ENCODE measurements at places on chromosomes 16 and 17.

- no peak for DNase-seq
Measured at GRCh38 chr17:10739386-10739785, 9.6 kb upstream of the TMEM220 start.

- DNase-seq = no peak
Measured at GRCh38 chr16:60811657-60812056, 1224.6 kb downstream of the CDH8 start.

DNA sequence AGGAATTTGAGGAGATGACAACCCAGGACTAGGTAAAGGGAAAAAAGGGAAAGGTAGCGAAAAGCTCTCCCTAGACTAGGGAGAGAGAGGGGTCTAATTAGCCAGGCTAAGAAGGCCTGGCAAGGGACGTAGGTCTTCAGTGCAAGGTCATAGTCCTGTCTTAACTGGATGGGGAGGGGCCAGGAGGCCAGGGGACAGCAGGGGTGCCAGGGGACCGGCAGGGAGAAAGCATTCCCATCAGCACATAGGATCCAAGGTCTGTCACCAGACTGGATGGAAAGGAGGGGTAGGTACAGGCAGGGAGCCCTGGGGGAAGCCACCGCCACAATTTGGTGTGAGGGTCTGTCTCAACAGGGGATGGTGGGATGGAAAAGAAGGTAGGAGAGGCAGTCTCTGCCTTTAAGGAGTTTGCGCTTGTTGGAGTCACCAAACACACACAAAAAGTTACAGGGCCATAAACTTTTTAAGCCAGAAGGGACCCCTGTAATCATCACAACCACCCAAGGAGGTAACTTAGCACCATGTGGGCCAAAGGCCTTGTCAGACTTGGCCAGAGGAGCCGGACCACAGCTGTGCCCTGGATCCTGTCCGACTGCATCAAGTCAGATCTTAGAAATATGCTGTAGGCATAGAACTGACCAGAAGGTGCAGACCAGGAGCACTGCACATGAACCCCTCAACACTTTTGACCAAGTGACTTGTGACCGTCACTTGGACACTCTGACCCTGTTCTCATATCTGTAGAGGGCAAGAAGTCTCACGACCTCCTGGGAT lies 10.0 kb downstream of the AXIN2 start:
- no peak for DNase-seq

- DNase-seq = no peak
Measured at GRCh38 chr17:63500543-63501390, 22.4 kb upstream of the KCNH6 start.

DNA sequence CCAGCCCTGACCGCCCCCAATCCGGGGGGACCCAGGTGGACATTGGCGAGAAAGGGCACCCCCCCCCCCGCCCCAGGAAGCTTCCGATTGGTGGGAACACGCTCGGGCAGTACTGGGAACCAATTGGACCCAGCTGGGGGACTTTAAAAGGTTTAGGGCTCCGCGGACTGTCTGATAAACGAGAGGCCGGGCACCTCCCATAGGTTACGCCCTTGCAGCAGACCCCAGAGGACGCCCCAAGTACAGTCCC lies 245 bp downstream of the TMEM256 start:
- no peak for DNase-seq

GRCh38 chr17:74380959-74381808 lies 13.9 kb downstream of the GPR142 start:
- DNase-seq = no peak

GRCh38 chr17:14935139-14935841 lies 329.8 kb downstream of the PMP22 start:
- DNase-seq = no peak

DNA sequence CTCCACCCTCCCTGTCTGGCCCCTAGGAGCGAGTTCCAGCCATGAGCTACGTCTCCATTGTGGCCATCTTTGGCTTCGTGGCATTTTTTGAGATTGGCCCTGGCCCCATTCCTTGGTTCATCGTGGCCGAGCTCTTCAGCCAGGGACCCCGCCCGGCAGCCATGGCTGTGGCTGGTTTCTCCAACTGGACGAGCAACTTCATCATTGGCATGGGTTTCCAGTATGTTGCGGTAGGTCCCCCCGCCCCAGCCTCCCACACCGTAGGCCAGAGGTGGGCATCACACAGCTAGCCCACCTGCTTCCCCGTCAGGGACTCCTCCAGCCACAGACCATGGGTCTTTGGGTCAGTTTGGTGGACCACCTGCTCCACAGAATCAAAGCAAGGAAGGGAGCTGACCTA lies 4.2 kb downstream of the SLC2A4 start:
- no peak for DNase-seq

- no peak for DNase-seq
Measured at GRCh38 chr17:44909681-44910144, 5.6 kb downstream of the GFAP start.

GRCh38 chr17:80252871-80253270 lies 7.8 kb upstream of the RNF213 start:
- DNase-seq = peak; percentile 77

DNA sequence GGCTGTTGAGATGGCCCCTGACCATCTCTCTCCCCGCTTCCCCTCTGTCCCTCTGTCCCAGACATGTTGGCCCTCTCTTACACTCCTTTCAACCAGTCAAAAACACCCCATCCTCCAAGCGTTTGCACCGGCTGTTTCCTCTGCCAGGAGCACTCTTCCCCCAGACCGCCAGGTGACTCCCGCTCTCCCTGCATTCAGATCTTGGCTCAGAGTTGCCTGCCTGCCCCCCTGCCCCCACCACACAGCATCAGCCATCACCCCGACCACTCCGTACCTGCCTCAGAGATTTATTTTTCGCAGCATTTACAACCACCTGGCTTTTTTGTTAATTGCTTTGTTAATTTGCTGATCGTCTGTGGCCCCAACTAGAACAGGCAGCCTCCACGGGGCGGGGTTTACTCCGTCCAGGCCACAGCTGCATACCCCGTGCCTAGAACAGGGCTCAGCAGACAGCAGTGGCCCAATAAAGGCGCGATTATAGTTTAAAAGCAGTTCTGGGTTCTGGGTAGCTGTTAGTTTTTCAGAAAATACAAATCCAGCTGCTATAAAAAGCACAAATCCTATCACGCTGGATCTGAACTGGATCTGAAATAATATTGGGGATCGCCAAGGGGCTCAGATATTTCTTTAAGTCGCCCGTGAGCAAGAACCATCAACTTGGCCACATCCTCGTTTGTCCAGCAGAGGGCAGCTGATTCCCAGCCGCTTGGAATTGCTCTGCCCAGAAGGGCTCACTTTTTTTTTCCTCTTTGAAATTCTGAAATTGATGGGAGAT lies 173.6 kb downstream of the IRF8 start:
- DNase-seq = no peak

DNA sequence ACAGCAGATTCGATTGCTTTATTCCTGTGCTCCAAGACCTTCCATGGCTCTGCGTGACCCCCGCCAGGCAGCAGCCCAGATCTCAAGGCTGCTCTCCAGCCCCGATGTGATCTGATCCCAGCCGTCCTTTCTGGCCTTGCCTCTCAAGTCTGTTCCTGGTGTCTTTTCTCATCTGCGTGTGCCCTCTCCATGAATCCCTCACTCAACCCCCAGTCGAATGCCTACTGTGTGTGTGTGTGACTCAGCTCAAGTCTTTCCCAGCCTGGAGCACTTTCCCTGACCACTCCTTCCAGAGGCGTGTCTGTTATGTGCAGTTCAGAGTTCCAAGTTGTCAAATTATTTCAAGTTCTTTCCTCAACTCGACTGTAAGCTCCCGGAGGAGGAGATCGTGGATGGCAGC lies 64.0 kb downstream of the MRM1 start:
- no peak for DNase-seq

DNA sequence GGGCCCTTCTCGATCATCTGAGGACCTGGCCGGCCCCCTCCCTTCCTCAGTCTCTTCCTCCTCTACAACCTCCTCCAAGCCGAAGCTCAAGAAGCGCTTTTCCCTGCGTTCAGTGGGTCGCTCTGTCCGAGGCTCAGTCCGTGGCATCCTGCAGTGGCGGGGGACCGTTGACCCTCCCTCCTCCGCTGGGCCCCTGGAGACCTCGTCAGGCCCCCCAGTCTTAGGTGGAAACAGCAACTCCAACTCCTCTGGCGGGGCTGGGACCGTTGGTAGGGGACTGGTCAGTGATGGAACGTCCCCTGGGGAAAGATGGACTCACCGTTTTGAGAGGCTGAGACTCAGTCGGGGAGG lies 2.8 kb downstream of the SH2B1 start:
- no peak for DNase-seq

DNA sequence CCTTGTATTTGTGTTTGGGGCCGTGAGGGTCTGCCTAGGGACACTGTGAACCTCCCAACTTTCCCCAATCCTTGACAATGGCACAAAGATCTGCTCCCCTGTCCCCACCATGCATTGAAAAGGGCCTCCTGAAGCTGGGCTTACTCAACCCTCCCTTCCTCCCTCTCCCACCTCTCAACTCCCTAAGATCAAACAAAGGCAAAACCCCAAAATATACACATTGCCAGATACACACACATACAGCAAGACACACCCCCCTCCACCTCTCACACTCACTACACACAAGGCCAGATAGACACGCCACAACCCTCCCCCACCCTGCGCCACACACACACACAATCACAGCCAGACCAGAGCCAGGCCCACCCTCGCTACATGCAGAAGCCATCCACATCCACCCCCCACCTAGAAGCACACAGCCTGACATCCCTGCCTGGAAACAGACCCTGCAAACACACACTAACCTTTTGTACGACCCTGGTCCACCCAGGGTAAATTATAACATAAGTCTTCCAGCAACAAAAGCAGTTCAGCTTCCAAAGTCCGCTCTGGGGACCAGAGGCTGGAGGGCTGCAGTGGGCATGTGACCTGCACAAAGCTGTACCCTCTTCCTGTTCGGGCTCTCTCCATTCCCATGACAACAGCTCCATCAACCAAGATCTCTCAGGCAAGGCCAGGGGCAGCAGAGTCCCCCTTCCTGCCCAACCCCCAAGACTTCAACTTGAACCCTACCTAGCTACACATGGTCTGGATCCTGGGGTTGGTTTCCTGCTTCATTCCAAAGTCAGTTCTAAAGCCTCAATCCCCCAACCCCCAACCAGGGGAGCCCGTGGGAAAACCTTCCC lies 1.9 kb downstream of the PCGF2 start:
- DNase-seq = no peak

- no peak for DNase-seq
Measured at GRCh38 chr16:50121278-50121677, 31.8 kb upstream of the TENT4B start.

DNA sequence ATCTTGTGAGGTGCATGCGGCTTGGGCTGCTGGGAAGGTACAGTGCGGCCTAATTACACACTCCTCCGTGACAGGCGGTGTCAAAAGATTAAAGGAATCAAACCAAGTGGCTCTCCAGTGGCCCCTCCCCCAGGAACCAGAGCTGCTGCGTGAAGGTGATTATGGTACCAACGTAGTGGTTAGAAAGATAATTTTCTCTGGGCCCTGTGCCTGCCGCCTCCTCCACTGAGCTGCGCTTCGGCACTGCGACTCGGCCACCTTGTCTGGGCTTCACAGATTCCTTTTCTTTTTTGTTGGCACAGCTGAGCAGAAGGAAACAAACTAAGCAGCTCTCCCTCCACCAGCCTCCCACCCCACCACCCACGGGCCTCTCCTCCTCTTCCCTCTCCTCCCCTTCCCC lies 113.2 kb upstream of the SDK2 start:
- no peak for DNase-seq
